ENCODE measurements at places on chromosomes 7 and 10.
A peak's percentile ranks its signal among the peaks of the same experiment; 100 is the strongest.

DNA sequence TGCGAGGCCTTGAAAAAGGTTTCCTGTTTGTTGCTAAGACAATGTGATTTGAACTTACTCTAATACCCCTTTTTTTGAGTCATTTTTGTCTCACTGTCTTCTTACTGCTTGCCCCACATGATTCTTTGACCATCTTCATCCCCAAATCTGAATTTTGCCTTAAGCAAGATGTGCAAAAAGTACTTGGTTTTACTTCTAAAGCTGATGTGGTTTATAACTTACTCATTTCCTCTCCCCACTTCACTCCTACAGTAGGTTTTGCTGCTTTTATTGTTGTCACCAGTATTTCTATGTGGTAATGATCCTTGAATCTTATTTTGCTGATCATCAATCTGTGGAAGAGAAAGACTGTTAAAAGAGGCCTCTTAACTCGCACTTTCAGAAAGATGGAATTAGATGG, 396.4 kb downstream of the SDK1 start:
- no peak for DNase-seq

DNA sequence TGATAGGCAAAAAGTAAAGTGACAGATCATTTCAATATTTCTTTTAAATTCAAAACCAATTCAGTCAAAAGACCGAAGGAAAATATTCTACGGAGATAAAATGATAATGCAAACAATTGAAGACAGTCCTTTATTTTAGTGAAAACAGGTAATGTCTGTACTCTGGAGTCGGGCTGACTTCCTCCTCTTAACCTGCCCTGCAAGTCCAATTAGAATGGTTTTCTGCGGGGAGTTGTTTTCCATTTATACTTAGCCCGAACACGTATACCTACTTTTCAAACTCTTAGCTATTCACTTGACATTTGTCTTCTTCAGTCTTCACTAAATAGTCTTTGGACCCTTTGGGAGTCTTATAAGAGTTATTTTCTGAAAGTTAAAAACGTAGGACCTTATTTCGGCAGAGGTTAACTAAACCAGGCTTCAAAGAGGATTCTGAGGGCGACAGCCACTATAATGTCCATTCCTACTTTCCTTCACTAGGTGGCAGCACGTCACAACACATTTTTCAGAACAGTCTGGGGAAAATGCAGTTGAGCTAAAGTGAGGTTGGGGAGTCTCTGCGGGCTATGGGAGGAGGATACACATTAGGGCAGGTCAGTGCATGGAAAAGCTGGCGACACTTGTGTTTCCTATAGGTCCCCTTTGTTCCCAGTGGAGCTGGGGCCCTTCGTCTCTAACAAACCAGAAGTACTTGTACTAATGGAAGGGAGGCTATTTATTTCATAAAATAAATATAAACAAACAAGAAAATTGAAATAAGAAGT, 472.0 kb downstream of the KCNMA1 start:
- DNase-seq = peak; percentile 53

DNA sequence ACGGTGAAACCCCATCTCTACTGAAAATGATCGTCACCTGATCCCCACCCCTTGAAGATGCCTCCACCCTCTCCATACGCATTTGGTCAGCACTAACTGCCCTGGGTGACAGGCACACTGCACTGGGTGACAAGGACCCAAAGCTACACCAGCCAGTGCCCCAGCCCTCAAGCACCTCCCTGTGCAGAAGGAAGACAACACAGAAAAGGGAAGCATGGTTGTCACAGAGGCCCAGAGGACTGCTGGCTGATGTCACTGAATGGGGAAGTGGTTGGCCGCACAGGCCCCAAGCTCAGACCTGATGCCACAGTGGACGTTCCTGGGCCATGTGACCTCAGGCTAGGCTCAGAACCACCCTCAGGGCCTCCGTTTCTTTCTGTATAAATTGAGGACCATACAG, 4.2 kb upstream of the PILRA start:
- peak; percentile 67 for DNase-seq

DNA sequence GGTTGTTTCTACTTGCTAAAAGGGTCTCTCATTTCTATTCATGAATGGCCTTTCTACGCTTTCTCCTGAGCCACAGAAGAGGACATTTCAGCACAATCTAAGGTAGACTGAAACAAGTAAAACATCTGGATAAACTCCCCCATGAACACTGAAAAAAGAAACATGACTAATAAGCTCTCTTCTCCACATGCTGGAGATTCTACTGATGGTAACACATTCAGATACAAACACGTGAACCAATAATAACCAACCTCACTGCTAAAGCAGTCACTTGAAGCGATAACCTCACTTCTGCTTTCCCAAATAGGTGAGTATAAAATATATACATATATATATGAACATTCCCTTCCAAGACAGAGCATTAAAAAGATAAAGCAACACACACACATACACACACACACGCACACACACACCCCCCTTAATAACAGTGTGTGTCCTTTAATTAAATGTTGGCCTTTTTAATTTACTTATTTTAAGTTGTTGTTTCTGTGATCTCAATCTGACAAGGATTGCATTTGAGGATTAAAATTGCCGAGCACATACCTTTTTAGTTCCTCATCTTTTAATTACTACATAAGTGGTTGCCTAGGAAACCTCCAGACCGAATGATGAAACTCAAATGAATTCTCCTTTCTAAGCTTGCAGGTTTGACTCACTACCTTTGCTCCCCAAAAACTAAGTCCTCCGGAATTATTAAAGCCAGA, 292.4 kb upstream of the KLF14 start:
- no peak for DNase-seq

DNA sequence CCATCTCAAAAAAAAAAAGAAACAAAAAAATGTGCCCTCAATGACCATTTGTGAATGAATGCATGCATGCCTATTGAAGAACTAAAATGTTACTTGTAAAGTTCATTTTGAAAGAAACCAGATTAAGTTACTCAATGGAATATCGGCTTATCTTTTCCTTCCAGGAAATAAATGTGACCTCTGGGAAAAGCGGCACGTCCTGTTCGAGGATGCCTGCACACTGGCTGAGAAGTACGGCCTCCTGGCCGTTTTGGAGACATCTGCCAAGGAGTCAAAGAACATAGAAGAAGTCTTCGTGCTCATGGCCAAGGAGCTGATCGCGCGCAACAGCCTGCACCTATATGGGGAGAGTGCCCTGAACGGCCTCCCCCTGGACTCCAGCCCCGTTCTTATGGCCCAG, 21.9 kb downstream of the RAB19 start:
- no peak for DNase-seq

DNA sequence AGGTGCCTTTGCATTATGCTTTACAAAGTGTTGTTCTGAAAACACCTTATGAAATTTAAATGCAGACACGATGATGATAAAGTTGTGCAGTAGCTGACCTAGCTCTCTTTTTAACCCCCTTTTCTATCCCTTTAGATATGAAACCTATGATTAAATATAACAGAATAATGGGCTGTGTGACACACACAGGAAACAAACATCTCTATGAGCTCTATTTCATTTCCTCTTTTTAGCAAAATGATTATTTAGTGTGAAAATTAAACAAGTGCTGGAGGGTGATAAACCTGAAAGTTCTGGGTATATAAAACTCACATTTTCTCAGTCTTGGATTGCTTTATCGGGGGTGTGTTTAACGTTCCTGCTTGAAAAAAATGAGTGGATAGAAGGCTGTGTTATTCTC, 1310.5 kb upstream of the CELF2 start:
- no peak for DNase-seq

- no peak for DNase-seq
These were observed 235.9 kb downstream of the KCNMA1 start for GRCh38 chr10:77401683-77402082.

GRCh38 chr10:52335665-52336064, 21.6 kb downstream of the DKK1 start:
- no peak for DNase-seq

DNA sequence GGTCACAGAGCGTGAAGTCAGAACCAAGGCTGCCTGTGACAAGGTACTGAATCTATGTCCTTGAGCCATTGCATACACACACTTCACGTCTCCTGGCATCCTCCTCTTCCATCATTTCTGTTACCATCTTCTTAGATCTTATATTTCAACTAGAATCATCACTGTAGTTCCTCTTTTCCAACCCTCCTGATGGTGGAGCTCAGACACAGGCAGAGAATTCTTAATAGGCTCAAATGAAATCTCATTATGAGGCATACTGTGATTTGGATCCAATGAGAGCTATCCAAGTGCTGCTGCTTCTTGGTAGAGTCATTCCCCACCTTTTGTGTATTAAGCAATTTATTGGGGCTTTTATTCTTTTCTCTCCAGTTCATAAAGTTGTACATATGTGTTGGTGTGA, 113.2 kb downstream of the CALCR start:
- DNase-seq = peak; percentile 8

DNA sequence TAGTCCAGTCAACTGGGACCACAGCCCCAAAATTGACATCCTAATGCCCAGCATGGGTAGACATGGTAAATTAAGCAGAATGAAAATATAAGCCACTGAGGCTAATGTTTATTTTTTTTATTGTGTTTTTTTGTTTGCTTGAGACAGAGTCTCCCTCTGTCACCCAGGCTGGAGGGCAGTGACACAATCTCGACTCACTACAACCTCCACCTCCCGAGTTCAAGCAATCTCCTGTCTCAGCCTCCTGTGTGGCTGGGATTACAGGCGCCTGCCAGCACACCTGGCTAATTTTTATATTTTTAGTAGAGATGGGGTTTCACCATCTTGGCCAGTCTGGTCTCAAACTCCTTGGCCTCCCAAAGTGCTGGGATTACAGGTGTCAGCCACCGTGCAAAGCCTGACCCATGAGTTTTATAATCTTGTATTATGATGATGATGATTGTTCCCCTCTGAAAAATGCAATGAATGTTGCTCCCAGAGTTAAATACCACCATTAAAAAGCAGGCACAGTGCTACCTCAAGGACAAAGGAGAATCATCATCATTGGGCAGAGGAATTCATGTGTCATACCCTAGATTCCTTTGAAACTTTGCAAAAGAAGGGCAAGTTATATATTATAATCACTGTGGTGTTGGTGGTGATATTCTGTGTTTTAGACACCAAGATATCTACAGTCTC, 228.0 kb downstream of the PARD3 start:
- no peak for DNase-seq
